ENCODE measurements at places on chromosomes 2 and 18.

- no peak for DNase-seq
These were observed 26.6 kb upstream of the KCMF1 start for GRCh38 chr2:84944295-84944909.

DNA sequence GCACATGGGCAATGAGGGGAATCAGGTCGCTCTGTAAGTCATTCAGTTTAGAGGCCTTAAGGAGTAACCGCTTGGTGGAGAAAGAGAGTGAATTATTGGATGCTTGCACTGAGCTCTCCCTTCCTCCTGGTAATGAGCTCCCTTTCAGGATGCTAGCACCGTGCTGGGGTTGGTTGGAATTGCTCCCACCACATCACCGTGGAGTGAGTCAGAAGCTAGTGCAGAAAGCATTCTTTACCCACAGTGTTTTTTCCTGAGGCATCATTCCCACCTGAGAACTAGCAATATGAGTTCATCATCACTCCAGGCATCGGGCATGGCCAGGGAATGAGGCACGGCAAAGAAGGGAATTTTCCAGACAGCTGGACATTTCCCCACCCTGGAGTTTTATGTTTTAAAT lies 57.6 kb downstream of the ITGB6 start:
- no peak for DNase-seq

- no peak for DNase-seq
These were observed 173.9 kb upstream of the CDH2 start for GRCh38 chr18:28350821-28351220.

DNA sequence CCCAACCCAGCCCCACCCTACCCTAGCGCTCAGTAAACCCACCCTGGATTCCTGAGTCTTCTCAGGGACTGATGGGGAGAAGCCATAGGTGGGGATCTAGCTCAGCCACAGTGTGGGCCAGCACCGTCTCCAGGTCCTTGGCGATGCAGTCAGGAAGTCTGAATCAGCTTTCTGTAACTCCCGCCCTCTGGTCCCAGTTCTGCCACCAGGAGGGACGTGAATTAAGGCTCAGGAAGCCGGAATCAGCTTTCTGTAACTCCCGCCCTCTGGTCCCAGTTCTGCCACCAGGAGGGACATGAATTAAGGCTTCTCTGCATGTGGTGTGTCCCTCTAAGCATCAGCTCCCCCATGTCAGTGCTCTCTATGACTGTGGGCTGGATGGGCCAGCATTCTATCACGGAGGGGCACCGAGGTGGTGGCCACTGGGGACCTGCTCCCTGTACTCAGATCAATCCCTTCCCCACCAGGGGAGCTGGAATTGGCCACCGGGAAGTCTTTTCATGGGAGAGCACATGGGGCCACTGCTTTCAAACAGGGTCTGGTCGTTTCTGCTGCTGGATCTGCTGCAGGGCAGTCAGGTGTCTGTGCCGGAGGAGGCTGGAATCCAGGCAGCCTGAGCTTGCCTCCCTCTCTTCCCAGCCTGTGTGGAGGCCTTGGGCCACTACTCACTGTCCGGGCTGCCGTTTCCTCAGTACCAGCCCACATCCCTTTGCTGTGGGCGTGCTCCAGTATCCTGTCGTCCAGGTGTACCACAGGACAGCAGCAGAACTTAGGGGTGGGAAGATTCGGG lies 24.7 kb downstream of the ASB18 start:
- DNase-seq: no peak

DNA sequence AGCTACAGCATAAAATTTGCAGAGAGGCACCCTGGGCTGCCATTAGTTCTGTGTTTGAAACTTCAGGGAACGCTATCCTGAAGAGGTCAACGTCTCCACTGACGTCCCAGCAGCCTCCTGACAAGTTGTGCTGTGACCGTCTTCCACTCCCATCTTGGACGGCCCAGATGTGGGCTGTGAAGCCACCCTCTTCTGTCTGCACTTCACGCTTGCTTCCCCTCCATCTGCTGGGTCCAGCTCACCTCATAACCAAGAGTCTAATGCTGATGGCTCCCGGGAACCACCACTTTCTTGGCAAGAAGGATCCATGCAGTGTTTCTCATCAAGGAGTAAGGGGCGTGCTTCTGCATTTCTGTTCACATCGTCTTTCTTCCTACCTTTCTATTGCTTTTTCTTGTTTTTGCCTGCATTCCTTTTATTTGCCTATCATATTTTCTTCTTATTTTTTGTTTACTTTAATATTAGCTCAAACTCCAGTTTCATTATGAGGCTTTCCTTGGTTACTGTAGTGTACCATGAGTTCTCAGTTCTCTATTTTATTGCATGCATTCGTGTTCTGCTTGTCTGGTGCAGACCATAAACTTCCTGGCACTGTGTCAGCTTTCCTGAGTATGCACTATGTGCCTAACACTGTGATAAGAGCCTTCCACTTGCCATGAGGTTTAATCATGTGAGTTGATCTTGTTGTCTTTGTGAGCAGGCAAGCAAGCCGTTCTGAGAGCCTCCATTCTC lies 631.8 kb upstream of the RAB6C start:
- DNase-seq: no peak

GRCh38 chr2:240585101-240585500 lies 1.4 kb upstream of the CAPN10 start:
- DNase-seq: no peak

GRCh38 chr2:156190517-156190916 lies 142.0 kb downstream of the NR4A2 start:
- no peak for DNase-seq

DNA sequence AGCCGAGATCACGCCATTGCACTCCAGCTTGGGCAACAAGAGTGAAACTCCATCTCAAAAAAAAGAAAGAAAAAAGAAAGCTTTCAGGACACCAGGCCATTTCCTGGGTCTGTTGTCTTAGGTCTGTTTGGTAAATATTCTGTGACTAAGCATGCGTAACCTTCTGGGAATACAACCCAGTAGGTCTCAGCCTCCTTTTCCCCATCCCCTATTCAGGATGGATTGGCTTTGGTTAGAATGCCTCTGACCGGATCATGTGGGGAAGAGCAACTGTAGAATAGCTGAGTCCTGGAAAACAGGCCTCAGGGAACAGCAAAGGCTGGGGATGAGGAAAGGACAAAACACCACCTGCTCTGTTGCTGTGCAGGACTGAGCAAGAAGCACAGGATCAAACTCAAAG lies 1.6 kb upstream of the PDCL3 start:
- no peak for DNase-seq

DNA sequence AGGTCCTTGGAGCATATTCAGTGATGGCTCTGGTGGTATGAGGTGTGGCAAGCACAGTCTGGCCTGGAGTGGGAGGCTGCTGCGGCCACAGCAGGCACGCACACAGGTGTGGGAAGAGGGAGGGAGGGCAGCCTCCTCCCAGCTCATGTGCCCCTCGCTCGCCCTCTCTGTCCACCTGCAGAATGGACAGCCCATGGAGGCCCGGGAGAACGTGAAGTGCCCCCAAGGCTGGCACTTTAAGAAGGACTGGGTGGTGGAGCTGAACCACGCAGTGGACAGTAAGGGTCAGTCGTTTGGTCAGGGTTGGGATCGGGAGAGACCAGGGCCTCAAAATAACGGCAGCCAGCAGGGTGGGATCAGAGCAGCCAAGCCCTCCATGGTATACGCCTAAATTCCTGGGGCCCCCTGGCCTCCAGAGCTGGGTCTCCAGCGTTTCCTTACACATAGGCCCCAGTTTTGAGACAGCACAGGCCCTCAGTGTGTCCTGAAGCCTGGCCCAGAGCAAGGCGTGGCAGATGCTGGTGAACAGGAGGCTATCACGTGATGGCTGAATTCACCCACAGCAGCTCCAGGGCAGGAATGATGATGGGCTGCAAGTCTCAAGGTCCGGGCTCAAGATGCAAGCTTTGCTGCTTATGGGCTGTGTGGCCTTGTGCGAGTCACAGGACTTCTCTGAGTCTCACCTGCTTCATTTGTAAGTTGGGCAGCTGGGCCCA lies 47.9 kb downstream of the FER1L5 start:
- no peak for DNase-seq

GRCh38 chr18:13539843-13540476 lies 186.4 kb downstream of the FAM210A start:
- DNase-seq: no peak

GRCh38 chr18:24802456-24802855 lies 342.0 kb downstream of the HRH4 start:
- DNase-seq: no peak

DNA sequence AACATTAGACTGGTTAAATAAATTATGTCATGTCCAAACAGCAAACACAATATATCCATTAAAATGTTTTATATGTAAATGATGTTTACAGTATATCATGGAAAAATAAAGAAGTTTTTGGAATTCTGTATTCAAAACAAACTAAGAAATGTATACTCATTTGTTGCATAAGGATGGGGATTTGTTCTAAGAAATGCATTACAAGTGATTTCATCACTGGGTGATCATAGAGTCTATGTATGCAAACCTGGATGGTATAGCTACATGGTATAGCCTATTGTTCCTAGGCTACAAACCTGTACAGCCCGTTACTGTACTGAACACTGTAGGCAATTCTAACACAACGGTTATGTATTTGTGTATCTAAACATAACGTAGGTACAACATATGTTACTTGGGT lies 35.1 kb downstream of the ARL5A start:
- DNase-seq: no peak

DNA sequence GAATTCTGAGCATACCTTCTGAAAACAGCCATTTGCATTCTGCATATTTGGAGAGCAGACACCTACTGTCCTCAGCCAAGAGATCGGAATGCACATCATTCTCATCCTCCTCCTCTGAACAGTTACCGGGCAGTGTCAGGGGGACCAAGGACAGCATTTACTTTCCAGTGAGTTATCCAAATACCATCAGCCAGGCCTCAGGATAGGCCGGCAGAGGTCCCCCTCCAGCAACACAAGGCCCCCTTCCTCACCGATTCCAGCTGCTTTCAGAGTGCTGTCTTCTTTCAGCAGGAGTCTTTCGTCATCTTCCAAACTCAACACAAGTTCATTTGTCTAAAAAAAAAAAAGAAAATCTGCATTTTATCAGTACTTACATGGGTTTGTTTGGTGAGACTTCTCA lies 55.3 kb downstream of the C2orf76 start:
- DNase-seq: no peak

DNA sequence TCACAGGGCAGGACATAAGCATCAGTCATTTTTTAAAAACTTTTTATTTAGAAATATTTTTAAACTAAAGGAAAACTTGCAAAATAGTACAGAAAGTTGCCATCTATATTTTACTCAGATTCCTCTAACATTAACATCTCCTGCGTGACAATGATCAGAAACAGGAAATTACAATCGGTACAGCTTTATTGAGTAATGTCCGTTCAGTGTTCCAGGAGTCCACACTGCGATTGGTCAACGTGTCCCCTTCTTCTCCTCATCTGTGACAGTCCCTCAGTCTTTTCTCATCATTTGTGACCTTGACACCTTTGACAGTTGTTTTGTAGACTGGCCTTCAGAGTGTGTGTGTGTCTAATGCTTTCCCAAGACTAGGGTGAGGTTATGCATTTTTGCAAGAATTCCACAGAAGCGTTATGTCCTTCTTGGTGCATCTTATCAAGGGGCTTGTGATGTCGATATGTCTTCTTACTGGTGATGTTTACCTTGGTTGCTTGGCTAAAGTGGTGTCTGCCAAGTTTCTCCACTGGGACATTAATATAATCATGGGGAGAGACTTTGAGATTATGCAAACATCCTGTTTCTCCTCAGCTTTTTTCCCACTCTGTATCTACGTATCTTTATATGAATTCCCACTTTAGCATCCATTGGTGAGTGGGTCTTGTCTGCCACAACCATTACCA lies 21.4 kb upstream of the TMEM177 start:
- no peak for DNase-seq

DNA sequence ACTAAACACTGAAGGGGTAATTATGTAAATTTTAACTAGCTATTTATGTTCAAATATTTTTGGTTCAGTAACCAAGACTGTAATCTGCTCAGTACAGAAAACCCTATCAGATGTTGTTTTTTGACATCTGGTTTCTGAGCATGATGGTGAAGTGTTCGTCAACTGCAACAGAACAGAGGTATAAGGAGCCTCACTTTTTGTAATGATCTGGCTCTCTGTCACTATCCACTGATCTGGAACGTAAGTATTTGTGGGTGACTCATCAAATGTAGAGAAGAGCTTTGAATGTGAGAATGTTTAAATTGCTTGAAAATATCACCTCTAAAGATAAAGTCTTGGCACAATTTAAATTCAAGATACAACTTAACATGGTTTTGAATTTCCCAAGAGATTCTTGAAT lies 213.6 kb upstream of the FAM98A start:
- no peak for DNase-seq

GRCh38 chr2:235669983-235670962 lies 176.4 kb downstream of the AGAP1 start:
- no peak for DNase-seq

GRCh38 chr2:144686518-144687215 lies 166.7 kb upstream of the ZEB2 start:
- no peak for DNase-seq

- no peak for DNase-seq
These were observed 82.3 kb upstream of the ASAP2 start for GRCh38 chr2:9124231-9124741.

- DNase-seq: no peak
These were observed 96.0 kb downstream of the RHOB start for GRCh38 chr2:20542746-20543468.

GRCh38 chr2:207317378-207317984 lies 151.7 kb upstream of the KLF7 start:
- DNase-seq: no peak
